ENCODE measurements at places on chromosomes 12 and 14.

GRCh38 chr14:60164712-60165546, at the start of gene DHRS7:
DHRS7 (minus strand) TSS chr14:60165398; CDS start chr14:60165309, 89 bp downstream.
- peak; percentile 41 for DNase-seq

DNA sequence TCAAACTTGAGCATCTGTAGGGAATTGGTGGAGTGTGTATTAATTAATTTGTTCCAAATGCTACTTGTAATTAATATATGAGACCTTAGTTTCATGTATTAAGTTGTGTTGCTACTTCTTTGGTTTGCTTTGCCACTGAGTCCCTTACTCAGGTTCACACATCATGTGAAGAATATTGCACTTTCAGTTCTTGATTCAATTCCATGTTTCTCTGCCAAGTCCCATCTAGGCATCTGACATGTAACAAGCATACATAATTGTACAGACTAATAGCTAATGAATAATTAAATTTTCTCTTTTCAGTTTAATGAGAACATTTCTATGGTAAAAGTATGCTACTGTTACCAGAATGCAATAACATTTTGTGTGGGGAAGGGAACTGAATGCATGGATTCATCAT, 640.0 kb downstream of the TMTC2 start:
- no peak for DNase-seq

DNA sequence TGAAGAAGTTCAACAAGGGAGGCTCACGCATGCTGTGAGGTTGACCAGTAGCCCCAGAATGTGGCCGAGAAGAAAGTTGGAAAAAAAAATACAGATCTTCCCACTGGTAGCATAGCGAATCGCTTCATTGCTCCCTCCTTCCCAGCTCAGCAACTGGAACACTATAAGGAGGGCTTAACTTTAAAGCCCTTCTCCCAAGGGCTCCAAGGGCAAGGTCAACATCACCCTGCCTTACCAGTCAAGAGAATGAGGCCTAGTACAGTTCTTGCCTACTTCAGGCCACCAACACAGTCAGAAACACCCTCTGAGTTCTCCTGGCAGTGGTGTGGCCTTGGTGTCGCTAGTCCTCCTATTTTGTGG, 14.4 kb downstream of the OXA1L start:
- DNase-seq: no peak

DNA sequence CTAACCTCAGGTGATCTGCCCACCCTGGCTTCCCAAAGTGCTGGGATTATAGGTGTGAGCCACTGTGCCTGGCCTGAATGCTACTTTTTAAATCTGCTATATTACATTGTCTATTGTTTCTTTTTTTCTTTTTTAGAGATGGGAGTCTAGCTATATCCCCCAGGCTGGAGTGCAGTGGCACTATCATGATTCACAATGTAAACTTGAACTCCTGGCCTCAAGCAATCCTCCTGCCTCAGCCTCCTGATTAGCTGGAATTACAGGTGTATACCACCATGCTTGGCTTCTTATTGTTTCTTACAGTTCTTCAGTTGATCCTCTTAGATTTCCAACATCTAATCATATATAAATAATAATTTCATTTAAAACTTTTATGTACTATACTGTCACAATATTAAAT, 15.3 kb upstream of the WDR20 start:
- no peak for DNase-seq

- no peak for DNase-seq
Measured at GRCh38 chr14:71138448-71139293, 231.4 kb downstream of the PCNX1 start.

DNA sequence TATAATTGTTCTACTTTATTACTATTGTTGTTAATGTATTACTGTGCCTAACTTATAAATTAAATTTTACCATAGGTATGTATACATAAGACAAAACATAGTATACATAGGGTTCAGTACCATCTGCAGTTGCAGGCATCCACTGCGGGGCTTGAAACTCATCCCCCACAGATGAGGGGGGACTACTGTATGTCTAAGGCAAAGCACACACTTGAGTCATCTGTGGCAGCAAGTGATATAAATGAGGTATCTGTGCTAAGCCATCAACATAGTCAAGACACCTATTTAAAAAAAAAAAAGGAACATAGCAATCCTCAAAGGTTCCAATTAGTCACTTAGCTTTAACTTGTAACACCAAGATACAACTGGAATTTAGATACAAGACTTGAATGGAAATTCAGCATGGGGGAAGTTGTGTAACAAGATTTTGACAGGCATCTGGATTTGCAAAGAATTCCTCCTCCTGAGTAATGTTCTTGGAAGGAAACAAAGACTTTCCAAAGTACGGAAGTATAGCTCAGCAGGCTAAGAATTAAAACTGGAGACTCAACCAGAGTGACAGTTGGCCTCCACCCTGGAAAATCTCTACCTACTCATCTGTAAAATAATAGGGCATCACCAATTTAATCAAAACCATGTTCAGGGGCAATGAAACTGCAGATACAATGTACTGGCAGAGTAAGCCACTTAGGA, 14.9 kb downstream of the DCAF5 start:
- no peak for DNase-seq

GRCh38 chr12:26699237-26699636, 133.8 kb downstream of the ITPR2 start:
- no peak for DNase-seq

DNA sequence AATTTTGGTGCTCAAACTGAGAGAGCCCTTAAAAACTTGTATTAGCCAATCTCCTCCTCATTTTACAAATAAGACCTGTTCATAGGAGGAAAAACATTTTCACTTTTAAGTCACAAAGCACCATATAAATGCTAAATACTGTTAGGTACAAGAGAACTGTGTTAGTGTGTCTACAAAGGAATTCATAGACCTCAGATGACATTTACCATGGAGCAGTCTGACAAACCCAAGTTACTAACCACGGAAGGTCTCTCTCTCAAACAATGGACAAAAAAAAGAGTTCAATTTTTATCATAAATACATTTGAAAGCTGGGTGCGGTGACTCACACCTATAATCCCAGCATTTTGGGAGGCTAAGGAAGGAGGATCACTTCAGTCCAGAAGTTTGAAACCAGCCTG, 10.0 kb downstream of the SBNO1 start:
- no peak for DNase-seq

- DNase-seq: no peak
Measured at GRCh38 chr12:2895511-2895910, 4.8 kb downstream of the TULP3 start.

DNA sequence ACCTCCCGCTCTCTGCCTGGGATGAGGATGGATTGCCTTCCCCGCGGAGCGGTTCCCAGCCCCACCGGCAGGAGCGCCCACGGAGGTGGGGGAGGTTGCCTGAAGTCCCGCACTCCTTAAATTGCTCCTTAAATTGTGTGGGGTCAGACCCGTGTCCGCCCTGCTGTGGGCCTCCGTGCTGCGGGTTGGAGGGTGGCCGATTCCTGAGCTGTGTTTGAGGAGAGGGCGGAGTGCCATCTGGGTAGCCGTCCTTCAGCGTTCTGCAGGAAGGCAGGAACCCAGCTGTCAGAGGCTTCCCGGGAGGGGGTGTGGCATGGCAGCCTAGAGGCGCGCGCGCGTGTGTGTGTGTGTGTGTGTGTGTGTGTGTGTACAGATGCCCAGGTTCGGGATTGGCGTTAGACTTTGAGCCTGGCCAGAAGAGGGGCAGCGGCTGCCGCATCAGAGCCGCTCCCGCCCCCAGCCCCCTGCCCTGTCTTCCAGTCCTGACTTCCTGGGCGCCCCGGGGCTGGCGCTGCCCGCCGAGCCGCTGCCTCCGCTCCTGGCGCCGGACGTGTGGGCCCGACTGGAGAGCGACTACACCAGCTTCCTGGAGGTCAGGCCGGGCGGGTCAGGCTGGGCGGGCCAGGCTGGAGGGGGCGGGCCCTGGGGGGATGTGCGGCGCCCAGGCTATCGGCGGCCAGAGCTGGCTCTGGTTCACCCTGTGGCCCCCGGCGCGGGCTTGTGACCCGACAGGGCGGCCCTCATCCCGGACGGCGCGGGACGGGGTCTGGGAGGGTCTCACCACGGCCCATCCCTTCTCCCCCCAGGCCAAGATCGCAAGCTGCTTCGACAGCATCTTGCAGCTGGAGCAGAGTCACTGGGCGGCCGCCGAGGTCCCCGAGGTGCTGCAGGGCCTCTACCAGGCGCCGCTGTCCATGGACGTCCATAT, 9.2 kb downstream of the EXOC3L4 start:
- DNase-seq: no peak

- DNase-seq: no peak
Measured at GRCh38 chr14:53701108-53701875, 255.3 kb downstream of the BMP4 start.

DNA sequence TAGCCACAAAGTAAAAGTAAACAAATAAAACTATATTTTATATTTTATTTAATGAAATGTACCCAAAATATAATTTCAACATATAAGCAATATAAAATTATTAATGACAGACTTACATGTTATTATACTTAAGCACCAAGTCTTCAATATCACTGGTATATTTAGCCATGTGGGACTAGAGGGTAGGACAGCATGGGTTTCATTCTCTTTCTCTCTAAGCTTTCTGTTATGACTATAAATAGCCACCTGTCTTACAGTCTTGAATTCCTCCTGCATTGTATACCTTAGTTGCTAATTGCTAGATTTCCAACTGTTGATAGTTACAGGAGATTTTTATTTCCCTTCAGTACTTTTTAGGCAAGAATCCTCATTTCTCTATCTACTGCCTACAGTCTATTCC, 63.1 kb upstream of the LIN7A start:
- no peak for DNase-seq

GRCh38 chr14:100623557-100623956, 36.3 kb upstream of the BEGAIN start:
- DNase-seq: no peak

GRCh38 chr14:105924951-105925591, 398.7 kb downstream of the TMEM121 start:
- DNase-seq: no peak

DNA sequence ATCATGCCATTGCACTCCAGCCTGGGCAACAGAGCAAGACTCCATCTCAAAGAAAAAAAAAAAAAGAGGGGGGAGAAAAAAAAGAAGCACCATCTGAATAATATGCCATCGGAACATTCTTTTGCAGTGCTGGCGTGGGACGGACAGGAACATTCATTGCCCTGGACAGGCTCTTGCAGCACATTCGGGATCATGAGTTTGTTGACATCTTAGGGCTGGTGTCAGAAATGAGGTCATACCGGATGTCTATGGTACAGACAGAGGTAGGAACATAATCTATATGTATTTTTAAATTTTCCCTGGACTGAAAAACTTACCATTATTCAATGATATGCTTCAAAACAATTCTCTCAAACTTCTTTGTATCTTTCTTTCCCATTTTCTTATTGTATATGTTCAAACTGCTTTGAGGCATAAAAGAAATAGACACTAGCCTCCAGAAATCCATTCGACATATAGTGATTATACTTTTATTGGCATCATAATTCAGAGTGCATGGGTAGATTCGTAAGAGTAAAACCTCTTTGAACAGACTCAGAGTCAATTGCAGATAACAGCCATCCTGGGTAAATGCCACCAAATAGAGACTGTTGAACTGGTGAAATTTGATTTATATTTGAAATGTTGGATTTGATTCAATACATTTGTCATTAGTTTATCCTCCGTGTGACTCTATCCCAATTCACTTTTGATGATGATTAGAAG, 199.7 kb downstream of the EPS8 start:
- DNase-seq: no peak

- no peak for DNase-seq
Measured at GRCh38 chr14:53519137-53519536, 366.0 kb upstream of the DDHD1 start.

DNA sequence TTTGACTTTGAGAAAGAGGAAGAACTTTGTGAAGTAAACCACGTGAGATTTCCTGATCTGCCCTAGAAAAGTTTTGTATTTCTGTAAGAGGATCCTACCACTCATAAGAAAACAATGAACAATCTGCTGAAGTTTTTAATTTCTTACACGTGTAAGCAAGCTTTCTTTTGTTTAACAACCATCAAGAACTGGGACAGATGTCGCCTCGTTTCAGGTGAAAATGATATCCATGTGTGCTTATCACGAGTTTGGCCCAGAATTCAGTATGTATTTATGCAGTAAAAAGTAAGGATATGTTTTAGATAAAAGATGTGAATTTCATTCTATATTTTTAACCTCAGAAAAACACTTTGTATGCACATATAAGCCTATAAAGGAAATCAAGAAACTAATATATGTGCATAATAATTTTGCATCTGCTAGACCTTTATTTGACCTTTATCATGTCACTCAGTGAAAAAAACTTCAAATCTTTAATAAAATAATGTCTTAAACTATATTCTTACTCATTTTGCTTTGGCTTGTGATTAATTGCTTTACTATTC, 56.9 kb upstream of the DHRS4 start:
- DNase-seq: no peak

- no peak for DNase-seq
Measured at GRCh38 chr12:58678753-58679152, 241.6 kb downstream of the LRIG3 start.

DNA sequence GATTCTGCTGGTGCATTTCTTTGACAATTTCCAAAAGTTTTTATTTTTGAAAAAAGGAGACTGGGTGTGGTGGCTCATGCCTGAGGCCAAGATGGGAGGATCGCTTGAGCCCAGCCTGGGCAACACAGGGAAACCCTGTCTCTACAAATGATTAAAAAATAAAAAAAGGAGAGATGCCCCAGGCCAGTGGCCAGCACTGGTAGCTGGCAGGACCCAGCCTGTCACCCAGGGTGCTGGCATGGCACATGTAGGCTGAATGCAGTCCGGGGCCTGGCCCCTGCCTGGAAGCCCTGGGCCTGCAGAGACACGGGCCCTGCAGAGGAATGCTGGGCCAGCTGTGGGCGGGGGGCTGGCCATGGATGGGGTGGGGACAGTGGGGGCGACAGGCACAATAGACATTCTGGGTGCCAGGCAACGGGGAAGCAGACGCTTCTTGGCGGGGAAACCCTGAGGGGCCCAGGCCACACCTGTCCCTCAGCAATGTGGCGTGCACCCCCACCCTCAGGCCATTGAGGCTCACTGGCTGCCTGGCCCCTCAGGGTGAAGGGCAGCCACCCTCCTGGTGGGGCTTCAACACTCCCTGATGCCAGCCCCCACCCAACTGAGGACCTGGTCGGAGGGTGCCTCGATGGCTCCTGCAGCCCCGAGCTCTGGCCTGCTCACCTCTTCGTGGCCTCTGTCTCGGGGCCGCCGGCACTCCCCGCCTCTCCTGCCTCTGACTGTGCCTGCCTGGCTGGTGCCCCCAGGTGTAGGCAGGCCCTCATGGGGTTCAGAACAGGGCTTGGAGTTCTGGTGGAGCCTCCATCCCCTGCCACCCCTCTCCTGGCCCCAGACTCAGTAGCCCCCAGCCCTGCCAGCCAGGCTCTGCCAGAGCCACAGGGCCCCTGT, 12.1 kb downstream of the TRMT61A start:
- no peak for DNase-seq

- DNase-seq: no peak
Measured at GRCh38 chr12:70686299-70686698, 49.1 kb upstream of the PTPRB start.

- DNase-seq: no peak
Measured at GRCh38 chr12:106048676-106049075, 90.1 kb downstream of the NUAK1 start.

DNA sequence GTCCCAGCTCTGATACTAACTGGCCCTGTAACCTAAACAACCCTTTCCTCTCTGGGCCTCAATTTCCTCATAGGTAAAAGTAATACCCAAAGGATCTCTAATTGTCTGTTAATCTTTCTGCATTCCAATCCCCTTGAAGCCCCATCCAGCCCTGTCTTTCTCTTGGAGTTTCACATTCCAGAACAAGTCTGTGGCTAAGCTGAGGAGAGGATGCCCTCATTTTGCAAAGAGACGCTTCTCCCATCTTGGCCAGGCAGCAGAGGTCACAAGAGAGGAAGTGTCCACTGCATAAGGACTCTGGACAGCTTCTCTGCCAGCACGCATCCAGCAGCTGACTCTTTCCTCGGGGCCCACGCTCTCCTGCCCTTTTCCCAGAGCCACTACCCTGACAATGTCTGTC, 263.4 kb upstream of the FKBP4 start:
- DNase-seq: no peak
